Femur (tissue), 1 donor: ENCODE measurements at places on chromosomes 11 and 22.
A peak's percentile ranks its signal among the peaks of the same experiment; 100 is the strongest.

DNA sequence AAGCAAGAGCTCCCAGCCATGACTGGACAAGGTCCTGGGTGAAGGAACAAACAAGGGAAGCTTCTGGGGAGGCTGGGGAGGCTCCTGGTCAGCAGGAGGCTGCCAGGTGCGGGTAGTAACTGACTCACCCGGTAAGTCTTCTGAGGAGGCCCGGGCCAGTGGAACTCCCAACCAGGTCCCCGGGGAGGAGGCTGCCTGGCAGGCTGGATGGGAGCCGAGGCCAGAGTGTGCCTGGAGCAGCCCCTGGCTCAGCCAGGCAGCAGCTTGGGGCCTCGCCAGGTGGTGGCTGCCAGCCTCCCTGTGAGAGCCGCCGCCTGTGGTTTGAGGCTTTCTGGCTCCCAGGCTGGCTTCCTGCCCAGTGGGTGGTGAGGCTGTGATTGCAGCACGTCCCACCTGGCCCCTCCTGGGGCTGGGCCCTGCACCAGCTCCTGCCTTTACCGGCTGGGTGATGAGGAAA, 46.2 kb downstream of the IGF2 start:
- peak; percentile 68 for DNase-seq

DNA sequence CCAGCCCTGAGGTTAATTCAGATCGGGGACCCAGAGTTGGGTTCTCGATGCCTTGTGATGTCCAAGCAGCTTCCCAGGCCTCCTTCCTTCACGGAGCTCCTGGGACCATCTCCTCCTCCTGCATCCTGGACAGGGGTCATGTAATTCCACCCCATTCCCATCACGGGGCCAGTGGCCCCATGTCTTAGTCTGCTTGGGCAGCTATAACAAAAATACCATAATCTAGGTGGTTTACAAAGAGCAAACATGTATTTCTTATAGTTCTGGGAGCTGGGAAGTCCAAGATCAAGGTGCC, 41.7 kb upstream of the PRDM11 start:
- DNase-seq: no peak

GRCh38 chr11:134066943-134067885, 1.7 kb upstream of the JAM3 start:
- no peak for DNase-seq

- DNase-seq: no peak
These were observed 81.0 kb downstream of the MYEOV start for GRCh38 chr11:69374946-69375310.

DNA sequence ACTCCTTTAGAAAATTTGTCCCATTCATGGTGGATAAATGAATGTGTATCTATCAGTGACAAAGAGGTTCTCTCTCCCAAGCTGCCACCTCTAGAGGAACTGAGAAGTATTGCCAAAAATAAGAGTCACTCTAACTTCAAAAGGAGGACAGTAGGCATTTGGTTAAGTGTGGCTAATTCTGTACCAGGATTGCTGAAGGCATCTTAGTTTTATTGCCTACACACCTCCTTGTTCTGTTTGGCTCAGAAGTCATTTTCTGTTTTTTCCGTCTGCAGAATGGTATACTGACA, 189.0 kb upstream of the MPPED2 start:
- no peak for DNase-seq

DNA sequence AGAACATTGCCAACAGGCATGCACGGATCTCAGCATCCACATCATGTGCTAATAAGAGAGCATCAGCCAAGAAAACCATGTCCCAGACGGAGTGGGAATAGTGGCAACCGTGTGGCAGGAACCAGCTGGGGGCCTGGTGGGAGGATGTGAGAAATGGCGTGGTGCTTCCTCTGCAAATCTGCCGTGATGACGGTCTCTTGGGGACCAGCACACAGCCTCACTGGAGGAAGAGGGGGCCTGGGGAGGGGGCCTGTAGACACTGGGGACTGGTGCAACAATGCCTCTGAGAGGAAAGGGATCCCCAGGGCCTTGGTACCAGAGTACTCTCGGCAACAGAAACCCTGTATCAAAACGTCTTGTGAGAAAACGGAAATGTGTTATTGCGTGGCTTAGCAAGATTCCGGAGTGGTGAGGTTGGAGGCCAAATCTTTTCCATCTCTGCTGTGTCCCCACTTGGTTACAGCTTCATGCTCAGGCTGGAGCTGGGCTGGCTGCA, 154.3 kb upstream of the TBCEL start:
- DNase-seq: no peak

DNA sequence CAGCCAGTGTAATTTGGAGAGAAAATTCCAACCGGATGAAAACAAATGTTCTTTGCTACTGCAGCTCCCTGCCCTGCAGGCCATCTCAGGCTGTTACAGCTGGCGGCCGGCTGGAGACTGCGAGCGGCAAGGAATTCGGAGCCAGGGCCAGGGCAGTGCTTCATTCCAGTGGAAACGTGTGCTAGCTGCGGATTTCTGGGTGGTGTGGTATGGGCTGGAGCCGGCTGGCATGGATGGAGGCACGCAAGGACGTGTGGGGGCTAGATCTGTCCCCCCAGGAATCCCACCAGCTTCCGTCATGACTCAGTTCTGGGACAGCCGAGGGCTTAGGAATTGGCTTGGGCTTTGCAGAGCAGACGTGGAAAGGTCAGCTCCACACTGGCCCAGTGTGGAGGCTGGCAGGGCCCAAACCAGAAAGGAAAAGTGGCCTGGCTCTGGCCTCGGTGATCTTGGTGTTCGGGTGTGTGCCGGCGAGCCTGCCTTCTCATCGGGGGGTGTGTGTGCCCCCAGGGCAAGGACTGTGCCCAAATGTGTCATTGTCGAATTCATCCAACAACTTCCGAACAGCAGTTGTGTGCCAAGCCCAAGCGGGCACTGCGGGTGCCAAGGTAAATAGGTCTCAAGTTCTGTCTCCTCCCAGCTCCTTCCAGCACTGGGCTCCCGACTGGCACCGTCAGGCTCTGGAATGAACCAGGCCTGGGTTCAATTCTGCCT, 48.1 kb upstream of the SHISAL1 start:
- peak; percentile 81 for DNase-seq

GRCh38 chr11:84234011-84234410, 947.8 kb upstream of the CCDC90B start:
- no peak for DNase-seq

- no peak for DNase-seq
These were observed 64.5 kb downstream of the MCM5 start for GRCh38 chr22:35464399-35464798.

DNA sequence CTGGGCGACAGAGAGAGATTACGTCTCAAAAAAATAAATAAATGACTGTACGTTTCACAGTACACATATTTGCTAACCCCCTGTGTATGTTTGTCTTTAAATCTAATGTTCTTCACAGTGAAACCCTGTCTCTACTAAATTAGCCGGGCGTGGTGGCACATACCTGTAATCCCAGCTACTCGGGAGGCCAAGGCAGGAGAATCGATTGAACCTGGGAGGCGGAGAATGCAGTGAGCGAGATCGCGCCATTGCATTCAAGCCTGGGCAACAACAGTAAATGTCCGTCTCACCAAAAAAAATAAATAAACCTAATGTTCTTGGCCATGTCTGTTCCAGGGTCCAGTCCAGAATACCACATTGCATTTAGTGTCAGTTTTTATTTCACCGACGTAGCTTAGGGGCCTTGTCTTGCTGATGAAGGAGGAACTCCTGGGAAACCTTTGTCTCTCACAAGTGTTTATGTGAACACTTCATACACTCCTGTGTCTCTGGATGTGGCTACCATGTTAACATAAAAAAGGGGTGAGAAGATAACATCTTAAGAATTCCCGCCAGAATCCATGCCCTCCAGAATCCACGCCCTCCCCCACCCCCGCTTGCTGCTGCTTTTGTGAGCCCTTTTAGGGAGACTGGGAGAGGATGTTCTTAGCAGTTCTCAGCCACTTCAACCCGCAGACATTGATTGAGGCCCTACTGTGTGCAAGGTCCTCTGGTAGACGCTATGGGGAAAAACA, 5.0 kb upstream of the SERHL2 start:
- no peak for DNase-seq

DNA sequence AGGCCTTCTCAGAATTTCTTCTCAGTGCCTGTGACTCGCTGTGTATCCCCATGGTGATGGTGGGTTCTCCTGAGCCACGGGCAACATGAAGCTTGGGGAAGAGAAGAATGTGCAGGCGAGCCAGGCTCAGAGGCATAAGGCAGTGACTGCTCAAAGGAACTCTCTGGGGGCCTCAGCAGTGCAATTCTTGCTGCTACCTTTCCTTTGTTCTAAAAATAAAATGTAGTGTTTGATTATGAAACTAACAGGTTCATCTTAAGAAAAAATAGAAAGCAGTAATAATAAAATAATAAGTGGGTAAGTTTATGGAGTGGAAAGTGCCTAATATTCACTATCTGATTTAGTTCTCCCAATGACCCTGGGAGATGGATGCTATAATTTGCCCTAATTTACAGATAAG, 46.7 kb downstream of the MEI1 start:
- DNase-seq: no peak

DNA sequence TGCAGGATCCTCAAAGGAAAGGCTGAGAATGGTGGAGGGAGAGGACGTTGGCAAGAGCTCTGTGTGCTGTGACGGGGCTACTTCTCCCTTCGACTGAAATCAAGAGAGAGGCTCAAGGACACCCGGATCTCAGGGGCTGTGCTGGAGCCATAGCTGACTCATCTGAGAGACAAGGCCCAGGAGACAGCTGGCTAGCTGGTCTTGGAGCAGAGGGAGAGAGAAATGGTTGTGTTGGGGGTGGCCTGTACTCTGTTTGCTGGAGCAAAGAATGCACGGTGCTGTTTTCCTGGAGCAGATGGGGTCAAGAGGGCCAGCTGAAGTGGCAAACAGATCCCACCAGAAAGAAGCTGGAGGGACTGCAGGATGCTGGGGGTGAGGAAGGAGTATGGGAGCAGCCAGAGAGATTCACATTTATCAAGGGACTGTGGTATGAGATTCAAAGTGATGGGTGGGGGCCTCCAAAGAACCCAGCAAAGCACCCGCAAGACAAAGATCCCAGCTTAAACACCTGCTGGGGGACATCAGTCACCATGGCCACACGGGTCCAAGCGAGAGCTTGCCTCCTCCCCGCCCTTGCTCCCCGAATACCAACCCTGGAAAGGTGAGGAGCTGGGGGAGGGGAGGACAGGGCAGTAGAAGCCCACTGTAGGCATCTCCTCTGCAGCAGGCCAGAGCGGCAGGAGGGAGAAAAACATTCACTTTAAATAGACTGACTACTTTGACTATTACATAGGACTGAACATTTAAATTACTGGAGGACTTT, 40.8 kb downstream of the MAP6 start:
- no peak for DNase-seq
